ENCODE measurements at places on chromosomes 7 and 10.

GRCh38 chr10:48464871-48465736 lies 139.8 kb downstream of the ARHGAP22 start:
- DNase-seq = no peak

DNA sequence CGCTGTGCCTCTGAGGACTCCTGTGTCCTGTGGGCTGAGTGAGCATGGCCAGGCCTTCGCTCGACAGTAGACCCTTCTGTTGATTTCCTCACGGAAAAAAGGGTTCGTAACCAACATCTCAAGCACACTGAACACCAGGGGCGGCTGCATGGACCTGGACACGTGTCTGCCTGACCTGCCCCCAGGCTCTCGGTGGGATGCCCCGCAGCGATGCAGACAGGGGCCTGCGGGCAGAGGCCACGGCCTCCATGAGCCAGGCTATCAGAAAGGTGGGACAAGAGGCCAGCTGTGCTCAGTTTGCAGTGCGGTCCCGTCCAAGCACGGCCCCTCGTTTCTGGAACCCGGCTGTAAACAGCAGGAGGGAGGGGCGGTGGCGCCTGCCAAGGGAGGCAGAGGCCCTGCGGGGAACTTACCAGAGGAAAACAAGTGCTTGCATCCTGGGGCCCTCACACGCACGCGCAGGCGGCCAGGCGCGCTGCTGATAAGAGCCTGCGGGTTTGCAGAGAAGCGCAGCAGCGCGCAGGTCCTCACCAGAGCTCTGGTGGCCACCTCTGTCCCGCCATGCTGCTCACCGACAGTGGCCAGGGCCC lies 10.6 kb downstream of the GPR146 start:
- no peak for DNase-seq

DNA sequence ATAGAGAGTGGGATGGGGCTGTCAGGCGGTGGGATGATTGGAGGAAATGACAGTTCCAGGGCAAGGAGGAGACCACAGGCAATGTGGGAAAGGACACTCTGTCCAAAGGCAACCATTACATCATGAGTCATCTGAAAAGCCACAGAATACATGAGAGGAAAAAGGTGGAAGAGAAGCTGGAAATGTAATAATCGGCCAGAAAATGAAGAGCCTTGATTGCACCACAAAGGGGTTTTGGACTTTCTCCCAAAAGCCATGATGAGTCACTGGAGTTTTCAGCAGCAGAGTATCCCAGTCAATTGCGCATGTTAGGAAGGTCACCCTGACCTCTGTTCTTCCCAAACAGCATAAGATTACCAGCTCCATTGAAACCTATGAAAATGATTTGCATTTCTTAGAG lies 222.0 kb downstream of the LHFPL3 start:
- DNase-seq = no peak

GRCh38 chr10:11742009-11742778 lies at the start of gene ECHDC3:
ECHDC3 (plus strand) TSS chr10:11742382; CDS start chr10:11742577, 195 bp downstream.
- DNase-seq = no peak

- DNase-seq = no peak
Observed at GRCh38 chr10:28215930-28216329, 86.9 kb downstream of the MPP7 start.

DNA sequence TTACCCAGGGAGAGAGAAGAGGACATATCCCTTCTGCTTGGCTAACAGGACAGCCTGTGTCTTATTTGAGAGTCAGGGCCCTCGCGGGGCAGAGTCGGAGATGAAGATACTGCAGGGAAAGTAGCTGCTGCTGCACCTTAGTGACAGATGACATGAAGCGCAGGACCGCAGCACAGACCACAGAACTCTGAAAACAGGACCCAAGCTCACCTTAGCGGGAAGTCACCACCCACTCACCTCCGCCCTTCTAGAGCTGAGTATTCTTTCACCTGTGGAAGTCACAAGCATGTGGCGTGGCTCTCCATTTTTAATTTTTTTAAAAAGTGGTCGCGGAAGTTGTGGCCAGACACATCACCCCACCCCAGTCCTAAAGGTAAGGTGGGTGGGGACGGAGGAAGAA lies 191.4 kb downstream of the FAM107B start:
- no peak for DNase-seq

DNA sequence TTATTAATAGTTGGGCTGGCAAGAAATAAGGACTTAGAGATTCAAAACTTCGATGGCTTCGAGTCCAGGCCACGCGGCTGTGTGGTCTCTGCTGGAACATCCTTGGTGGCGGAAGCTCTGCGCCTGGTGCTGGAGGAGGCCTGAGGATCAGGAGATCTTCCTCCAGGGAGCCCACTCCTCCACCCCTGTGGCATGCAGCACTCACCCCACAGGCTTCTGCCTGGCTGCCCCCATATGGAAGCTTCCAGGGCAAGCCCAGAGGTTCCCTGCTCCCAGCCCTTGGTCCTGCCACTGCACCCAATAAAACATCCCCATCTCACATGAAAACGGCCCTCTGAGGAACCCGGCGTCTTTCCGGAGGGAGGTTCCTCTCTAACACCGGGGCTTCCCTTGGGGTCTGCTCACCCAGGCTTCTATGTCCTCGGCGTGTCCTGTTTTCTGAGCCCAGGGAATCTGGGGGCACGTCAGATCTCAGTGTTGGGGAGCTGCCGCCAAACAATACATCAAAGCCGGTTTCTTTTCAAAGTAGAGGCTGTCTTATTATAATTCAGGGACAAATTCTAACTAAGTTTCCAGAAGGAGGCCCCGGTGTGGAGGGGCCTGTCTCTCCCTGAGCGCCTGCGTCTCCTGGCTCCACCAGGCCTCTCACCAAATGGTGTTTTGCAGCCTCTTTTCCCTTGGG lies 32.4 kb downstream of the CALML3 start:
- DNase-seq = no peak

DNA sequence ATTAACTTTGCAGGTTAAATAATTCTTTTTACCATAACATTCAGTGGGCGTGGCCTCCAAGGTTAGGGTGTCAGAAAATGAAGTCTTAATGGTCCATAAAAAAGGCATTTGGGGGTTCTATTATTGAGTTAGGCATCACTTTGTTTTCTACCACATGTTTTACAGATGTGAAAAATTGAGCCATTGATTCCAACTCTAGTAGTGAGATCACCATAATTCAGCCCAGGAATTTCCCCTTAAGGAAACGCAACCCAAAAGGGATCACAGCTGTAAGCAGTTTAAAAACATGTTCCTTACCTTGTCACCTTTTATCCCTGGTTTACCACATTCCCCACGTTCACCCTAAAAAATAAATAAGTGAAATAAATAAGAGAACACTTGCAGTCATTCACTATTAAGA lies 24.9 kb downstream of the COL28A1 start:
- DNase-seq = no peak
